Thoracic aorta (tissue), 2 donors: ENCODE measurements at places on chromosomes 12 and 14. TPM values are rescaled to one million over a fixed set of nuclear protein-coding genes. Genes with fewer than 3 reads are reported as not detected.

GRCh38 chr12:51067229-51067628 lies 16.2 kb downstream of the CSRNP2 start:
- no peak overlapping the region for H3K4me3 ChIP-seq
- no peaks in the 10 kb centered on the region for H3K27me3 ChIP-seq
- DNase-seq, result no peak

- no peaks in the 10 kb centered on the region for H3K36me3 ChIP-seq
- no peaks in the 10 kb centered on the region for H3K27me3 ChIP-seq
- peaks cover 16% of the 10 kb centered on the region for H3K4me1 ChIP-seq
- no peak overlapping the region for H3K27ac ChIP-seq
- no peak for DNase-seq
- no peak overlapping the region for H3K4me3 ChIP-seq
Observed at GRCh38 chr14:89397569-89398230, 19.3 kb downstream of the FOXN3 start.

- peaks cover 13% of the 10 kb centered on the region for H3K36me3 ChIP-seq
- H3K4me3 ChIP-seq, result no peak overlapping the region
- H3K27me3 ChIP-seq, result no peaks in the 10 kb centered on the region
- no peak for DNase-seq
Observed at GRCh38 chr14:22915886-22916521, 2.9 kb downstream of the RBM23 start.

- no peaks in the 10 kb centered on the region for H3K27me3 ChIP-seq
- H3K27ac ChIP-seq, result no peak overlapping the region
- no peak overlapping the region for H3K4me3 ChIP-seq
- no peaks in the 10 kb centered on the region for H3K36me3 ChIP-seq
- H3K4me1 ChIP-seq, result no peaks in the 10 kb centered on the region
Observed at GRCh38 chr12:43241986-43242385, 310.0 kb downstream of the ADAMTS20 start.

DNA sequence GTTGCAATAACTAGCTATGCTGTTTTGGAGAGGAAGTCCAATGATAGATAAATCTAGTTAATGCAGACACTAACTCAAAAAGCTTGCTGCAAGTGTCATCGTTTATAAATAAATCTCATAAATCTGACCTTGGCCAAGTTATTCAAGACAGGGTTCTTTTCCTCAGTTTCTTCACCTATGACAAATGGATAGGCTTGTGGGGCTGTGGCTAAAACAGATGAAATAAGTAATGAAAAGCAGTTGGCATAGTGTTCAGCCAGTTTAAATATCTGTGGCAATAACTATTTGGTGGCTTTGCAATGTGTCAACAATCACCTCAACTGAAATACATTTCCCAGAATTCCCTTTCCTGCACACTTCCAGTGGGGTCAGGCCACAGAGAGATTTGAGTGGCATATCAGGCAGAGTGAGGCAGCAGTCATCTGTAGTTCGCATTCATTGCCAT lies 169.9 kb downstream of the DYRK2 start:
- no peak overlapping the region for H3K4me3 ChIP-seq
- no peaks in the 10 kb centered on the region for H3K27me3 ChIP-seq
- H3K27ac ChIP-seq, result no peak overlapping the region
- H3K36me3 ChIP-seq, result no peaks in the 10 kb centered on the region
- no peak for DNase-seq

DNA sequence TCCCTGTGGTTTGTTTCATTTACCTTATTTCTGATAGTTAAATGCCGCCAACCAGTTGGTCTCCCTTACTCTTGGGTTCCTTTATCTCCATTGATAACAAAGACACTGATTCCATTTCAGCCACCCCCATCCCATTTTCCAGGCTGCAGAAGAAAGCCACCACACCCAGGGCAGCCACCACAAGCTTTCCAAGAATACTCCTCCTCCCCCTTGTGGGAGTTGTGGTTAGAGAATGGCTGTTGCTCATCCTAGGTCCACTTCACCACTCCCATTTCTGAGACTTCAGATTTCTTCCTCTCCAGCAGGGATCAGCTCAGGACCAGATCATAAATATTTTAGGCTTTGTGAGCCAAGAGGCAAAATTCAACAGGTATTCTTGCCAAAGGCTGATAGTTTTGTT lies 73.9 kb downstream of the ANO4 start:
- H3K27ac ChIP-seq, result no peak overlapping the region
- no peaks in the 10 kb centered on the region for H3K27me3 ChIP-seq
- no peaks in the 10 kb centered on the region for H3K4me1 ChIP-seq
- no peak for DNase-seq
- H3K36me3 ChIP-seq, result no peaks in the 10 kb centered on the region

DNA sequence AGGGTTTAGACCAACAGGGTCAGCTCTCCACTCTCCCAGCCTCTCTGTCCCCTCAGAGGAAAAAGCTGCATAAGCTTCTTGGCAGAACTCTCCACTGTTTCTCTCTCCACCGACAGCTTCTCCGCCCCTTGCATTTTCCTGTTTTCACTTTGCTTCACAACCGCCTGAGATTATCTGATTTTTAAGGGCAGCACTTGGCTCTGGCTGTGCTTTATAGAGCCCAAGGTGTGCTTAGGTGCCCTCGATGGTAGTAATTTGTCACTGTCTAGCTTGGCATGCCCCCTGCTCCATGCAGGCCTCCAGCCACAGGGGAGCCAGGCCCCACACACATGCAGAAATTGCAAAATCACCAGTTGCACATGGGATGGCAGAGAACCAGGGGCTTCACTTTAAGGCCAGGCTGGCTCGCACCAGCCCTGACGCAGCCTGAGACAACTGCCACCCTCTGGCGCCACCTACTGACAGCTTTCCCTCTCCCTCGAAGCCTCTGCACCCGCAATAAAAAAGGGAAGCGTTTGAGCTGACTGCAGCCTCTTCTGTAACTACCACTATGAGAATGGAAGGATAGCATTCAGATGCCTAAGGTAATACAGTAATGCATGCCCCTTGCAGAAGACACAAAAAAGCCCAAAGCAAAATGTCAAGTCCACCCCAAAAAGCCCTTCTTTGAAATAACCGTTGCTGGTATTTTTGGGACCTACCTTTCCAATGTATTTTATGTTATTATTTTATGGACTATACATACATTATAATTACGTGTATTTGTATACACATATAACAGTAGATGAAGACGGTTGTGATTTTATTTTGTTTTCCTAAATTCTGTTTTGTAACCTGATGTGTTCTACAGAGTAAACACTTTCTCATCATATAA lies 32.0 kb upstream of the RIMBP2 start:
- H3K27ac ChIP-seq, result no peak overlapping the region
- no peaks in the 10 kb centered on the region for H3K27me3 ChIP-seq
- no peaks in the 10 kb centered on the region for H3K36me3 ChIP-seq
- no peaks in the 10 kb centered on the region for H3K4me1 ChIP-seq

GRCh38 chr12:18998343-18999261 lies 130.9 kb upstream of the PLEKHA5 start:
- DNase-seq, result no peak
- no peaks in the 10 kb centered on the region for H3K36me3 ChIP-seq
- no peak overlapping the region for H3K27ac ChIP-seq

- H3K27me3 ChIP-seq, result no peaks in the 10 kb centered on the region
- H3K4me3 ChIP-seq, result no peak overlapping the region
- DNase-seq, result no peak
- peaks cover 15% of the 10 kb centered on the region for H3K4me1 ChIP-seq
- no peaks in the 10 kb centered on the region for H3K36me3 ChIP-seq
Observed at GRCh38 chr12:63302269-63302940, 151.4 kb upstream of the AVPR1A start.

GRCh38 chr14:74441113-74441512 lies 15.1 kb upstream of the SYNDIG1L start:
- no peaks in the 10 kb centered on the region for H3K4me1 ChIP-seq
- H3K4me3 ChIP-seq, result no peak overlapping the region
- no peaks in the 10 kb centered on the region for H3K36me3 ChIP-seq
- H3K27me3 ChIP-seq, result no peaks in the 10 kb centered on the region

DNA sequence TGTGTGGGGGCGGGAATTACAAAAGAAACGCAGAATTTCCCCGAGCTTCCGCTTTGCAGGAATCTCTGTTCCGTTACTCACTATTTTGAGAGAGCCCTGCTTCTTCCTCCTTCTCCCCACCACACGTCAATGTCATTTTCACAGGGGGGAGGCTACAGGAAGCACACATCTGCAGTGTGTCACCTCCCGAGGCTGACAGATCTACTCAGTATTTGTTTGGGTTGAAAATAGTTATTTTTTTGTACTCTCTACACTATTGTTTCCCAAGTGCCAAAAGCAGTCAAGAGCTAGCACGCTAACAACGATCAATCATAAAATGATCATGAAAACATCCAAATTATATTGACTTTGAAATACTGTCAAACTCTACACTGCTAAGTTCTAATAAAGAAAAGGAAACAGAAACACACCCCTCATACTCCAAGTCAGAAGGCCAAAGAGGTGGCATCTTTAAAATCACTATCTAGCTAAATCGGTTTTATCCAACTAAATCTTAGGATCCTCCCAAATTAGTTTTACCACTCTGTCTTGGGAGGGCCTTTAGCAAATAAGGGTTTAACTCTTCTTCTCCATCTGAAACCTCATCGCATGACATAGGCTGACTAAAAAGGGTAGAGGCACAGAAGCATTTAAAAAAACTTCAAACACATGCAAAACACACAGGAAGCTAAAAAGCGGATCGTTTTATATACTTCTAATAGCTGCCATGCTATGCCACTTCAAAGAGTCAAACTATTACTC lies 51.8 kb downstream of the FOXN3 start:
- no peaks in the 10 kb centered on the region for H3K36me3 ChIP-seq
- no peaks in the 10 kb centered on the region for H3K27me3 ChIP-seq
- H3K4me1 ChIP-seq, result peaks cover 65% of the 10 kb centered on the region
- peak overlapping the region; percentile 26 for H3K4me3 ChIP-seq
- no peak for DNase-seq

GRCh38 chr14:54894995-54895394 lies 7.6 kb downstream of the GCH1 start:
- no peaks in the 10 kb centered on the region for H3K27me3 ChIP-seq
- no peaks in the 10 kb centered on the region for H3K36me3 ChIP-seq
- no peak overlapping the region for H3K4me3 ChIP-seq
- DNase-seq, result no peak
- no peaks in the 10 kb centered on the region for H3K4me1 ChIP-seq
- H3K27ac ChIP-seq, result no peak overlapping the region

GRCh38 chr14:22837750-22838538 lies 1.6 kb downstream of the MMP14 start:
- no peaks in the 10 kb centered on the region for H3K27me3 ChIP-seq
- H3K4me3 ChIP-seq, result peak overlapping the region; percentile 96
- H3K27ac ChIP-seq, result peak overlapping the region; percentile 95
- peaks cover 24% of the 10 kb centered on the region for H3K36me3 ChIP-seq
- H3K4me1 ChIP-seq, result peaks cover 16% of the 10 kb centered on the region

- H3K4me1 ChIP-seq, result no peaks in the 10 kb centered on the region
- no peak overlapping the region for H3K4me3 ChIP-seq
- DNase-seq, result no peak
- no peak overlapping the region for H3K27ac ChIP-seq
- H3K36me3 ChIP-seq, result no peaks in the 10 kb centered on the region
Observed at GRCh38 chr12:89882050-89882449, 173.4 kb upstream of the ATP2B1 start.

GRCh38 chr12:53224897-53225634 lies 6.9 kb downstream of the RARG start:
- H3K4me1 ChIP-seq, result peaks cover 32% of the 10 kb centered on the region
- no peak overlapping the region for H3K4me3 ChIP-seq
- H3K27ac ChIP-seq, result peak overlapping the region; percentile 99
- peaks cover 3% of the 10 kb centered on the region for H3K36me3 ChIP-seq
- no peaks in the 10 kb centered on the region for H3K27me3 ChIP-seq

DNA sequence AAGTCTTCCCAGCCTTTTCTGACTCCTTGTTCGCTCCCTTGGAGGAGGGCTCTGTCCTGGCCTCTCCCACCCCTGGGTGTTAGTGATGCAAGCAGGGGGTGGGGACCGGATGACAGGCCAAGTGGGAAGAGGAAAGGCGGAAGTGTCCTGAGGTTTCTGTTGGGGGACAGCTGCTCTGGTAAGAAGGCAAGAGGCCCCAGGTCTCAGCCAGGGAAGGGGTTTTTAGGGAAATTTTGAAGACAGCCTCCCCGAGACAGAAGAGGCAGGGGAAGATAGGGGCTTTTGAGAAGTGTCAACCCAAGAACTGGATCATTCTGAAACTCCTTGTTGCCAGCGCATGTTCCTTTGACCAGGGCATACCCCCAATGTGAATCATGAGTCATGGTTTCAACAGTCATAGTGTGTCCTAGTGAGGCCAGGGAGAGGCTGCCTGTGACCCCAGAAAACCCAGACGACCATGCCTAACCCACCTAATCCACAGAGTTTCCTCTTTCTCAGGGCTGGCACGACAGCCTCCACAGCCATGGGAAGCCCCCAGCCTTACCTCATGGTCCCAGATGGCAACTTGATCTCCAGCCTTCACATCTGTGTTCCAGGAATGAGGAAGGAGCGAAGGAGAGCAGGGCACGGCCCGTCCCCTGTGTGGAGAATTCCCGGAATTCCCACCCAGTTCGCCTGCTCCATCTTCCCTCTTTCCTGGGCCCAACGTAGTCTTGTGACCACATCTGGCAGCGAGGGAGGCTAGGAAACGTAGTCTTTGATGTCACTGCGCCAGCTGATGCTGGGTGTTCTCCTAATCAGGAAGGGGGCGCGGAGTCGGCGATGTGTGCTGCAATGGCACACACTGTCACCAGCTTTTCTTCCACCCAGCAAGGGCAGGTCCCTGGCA lies 4.9 kb upstream of the GPR132 start:
- peak overlapping the region; percentile 11 for H3K27ac ChIP-seq
- H3K36me3 ChIP-seq, result no peaks in the 10 kb centered on the region
- DNase-seq, result no peak
- no peaks in the 10 kb centered on the region for H3K4me1 ChIP-seq

GRCh38 chr14:77043177-77043983 lies 14.9 kb upstream of the IRF2BPL start:
- peak overlapping the region; percentile 8 for H3K4me3 ChIP-seq
- H3K36me3 ChIP-seq, result no peaks in the 10 kb centered on the region
- H3K27me3 ChIP-seq, result no peaks in the 10 kb centered on the region
- peaks cover 75% of the 10 kb centered on the region for H3K4me1 ChIP-seq

GRCh38 chr14:61659582-61659981 lies 35.7 kb upstream of the HIF1A start:
- no peak overlapping the region for H3K27ac ChIP-seq
- H3K4me3 ChIP-seq, result no peak overlapping the region
- no peaks in the 10 kb centered on the region for H3K36me3 ChIP-seq
- no peak for DNase-seq
- peaks cover 22% of the 10 kb centered on the region for H3K4me1 ChIP-seq
- no peaks in the 10 kb centered on the region for H3K27me3 ChIP-seq

The SLC5A8 gene
- total RNA-seq, result not detected

The REP15 gene
- total RNA-seq, result 8.3 TPM

The KRT85 gene
- total RNA-seq, result not detected

The TMEM260 gene
- total RNA-seq, result 44.7 TPM

The PLEKHA5 gene
- 27.7 TPM for total RNA-seq

The MYH6 gene
- total RNA-seq, result not detected

The SLC25A29 gene
- 54.2 TPM for total RNA-seq

The FOXG1 gene
- total RNA-seq, result 0.28 TPM

The AKAP5 gene
- 4.3 TPM for total RNA-seq
